T-helper 17 cell (primary cell): ENCODE measurements at places on chromosomes 6 and 20. TPM values are rescaled to one million over a fixed set of nuclear protein-coding genes. Genes with fewer than 3 reads are reported as not detected.

The TTLL9 gene
- not detected for total RNA-seq

The COL10A1 gene
- not detected for total RNA-seq

The PLA2G7 gene
- 0.20 TPM for total RNA-seq

The MACROD2 gene
- total RNA-seq, result 0.85 TPM

The NRSN1 gene
- not detected for total RNA-seq

The OR2W1 gene
- not detected for total RNA-seq

The OPRM1 gene
- not detected for total RNA-seq

The SLCO4A1 gene
- 1.9 TPM for total RNA-seq
